A549 treated with dexamethasone at 1 μM for 4 hours (cell line): ENCODE measurements at places on chromosomes 7 and 10. TPM values are rescaled to one million over a fixed set of nuclear protein-coding genes. Genes with fewer than 3 reads are reported as not detected.

Gene PARP12
- 17.7 to 20.9 TPM (median 18.2 TPM) in 5 replicates for total RNA-seq

Gene NSUN5
- 53.4 to 63.0 TPM (median 61.8 TPM) in 5 replicates for total RNA-seq

Gene HABP2
- 0.07 to 0.14 TPM (median 0.11 TPM) in 5 replicates for total RNA-seq

Gene TAS2R41
- total RNA-seq: not detected in 5 replicates
